ENCODE measurements at places on chromosomes 11 and 22.

DNA sequence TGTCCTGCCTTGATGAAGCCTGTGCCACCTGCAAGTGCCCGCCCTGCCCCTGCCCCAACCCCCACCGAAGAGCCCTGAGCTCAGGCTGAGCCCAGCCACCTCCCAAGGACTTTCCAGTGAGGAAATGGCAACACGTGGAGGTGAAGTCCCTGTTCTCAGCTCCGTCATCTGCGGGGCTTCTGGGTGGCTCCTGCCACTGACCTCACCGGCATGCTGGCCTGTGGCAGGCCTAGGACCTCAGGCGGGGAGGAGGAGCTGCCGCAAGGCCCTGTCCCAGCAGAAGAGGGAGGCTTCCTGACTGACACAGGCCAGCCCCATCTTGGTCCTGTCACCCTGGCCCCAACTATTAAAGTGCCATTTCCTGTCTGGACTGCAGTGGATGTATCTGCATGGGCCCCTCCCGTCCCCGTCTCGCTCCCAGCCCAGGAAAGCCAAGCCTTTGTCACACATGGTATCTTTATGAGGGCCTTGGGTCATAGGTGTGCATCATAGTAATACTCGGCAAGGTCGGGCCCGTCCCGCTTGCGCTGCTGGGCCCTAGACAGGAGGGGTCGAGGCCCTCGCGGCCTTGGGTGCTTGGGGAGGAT lies 882 bp downstream of the FREY1 start:
- DNase-seq = no peak

DNA sequence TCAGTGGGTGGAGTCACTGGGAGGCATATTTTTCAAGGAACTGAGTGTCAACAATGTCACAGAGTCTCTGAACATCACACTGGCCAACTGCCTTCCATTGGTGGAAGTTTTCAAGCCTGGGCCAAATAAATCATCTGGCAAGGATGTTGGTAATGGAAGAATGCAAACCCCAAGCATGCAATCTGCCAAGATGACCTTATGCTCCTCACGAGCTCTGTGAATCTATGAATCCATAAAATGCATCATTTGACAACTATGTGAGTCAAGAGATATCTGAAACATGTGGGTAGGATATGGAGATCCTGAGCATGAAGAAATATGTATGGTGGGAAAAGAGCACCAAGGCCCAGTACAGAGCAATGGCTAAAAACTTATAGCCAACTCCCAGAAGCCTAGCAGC lies 122.2 kb downstream of the PLEKHA7 start:
- DNase-seq = no peak

GRCh38 chr22:34812631-34813030 lies 253.3 kb upstream of the ISX start:
- no peak for DNase-seq

DNA sequence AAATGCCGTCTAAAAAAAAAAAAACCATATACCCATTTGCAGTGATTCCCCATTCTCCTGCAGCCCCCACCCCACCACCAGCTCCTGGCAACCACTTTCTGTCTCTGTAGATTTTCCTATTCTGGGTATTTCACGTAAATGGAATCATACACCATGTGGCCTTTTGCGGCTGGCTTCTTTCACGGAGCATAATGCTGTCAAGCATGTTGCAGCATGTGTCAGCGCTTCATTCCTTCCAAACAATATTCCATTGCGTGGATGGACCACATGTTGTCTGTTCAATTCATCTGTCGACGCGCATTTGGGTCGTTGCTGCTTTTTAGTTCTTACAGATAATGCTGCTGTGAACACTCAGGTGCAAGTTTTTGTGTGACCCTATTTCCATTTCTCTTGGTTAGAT lies 14.8 kb upstream of the EMID1 start:
- DNase-seq = no peak

GRCh38 chr22:40453671-40454070 lies 83.3 kb downstream of the SGSM3 start:
- no peak for DNase-seq

All from esophagus squamous epithelium (tissue), 5 donors.